ENCODE measurements at places on chromosomes 6 and 20.

DNA sequence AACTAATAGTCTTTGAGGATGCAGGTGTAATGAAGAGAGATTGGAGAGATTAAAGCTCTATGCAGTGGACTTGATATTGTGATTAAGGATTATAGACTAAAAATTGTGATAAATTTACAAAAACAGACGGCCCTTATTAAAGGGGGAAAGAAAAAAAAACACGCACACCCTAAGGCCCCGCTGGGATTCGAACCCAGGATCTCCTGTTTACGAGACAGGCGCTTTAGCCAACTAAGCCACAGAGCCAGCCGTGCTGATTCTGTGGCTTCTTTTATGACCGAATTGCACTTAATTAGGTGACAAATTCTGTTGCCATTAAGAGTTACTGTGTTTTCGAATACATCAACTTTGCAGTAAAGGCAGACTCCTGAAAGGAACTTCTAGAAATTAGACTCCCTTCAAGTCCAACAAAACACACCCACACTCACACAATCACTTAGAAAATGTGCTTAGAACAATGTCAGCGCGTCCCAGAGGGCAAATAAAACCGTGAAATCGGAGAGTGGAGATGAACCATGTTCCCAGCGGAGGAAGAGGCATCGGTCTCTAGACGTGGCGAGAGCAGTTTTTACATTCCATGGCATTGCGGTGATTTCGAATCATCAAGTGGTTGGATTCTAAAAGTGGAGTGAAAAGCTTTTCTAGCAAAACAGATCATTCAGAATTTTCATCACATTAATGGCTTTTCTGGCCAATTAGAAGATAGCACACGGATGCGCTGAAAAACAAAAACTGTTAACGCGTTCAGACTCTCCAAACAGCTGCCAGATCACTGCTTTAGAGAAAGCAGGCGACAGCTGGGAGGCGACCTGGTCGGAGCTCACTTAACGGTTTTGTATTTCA lies 122.6 kb downstream of the GPX5 start:
- DNase-seq, result peak; percentile 81

DNA sequence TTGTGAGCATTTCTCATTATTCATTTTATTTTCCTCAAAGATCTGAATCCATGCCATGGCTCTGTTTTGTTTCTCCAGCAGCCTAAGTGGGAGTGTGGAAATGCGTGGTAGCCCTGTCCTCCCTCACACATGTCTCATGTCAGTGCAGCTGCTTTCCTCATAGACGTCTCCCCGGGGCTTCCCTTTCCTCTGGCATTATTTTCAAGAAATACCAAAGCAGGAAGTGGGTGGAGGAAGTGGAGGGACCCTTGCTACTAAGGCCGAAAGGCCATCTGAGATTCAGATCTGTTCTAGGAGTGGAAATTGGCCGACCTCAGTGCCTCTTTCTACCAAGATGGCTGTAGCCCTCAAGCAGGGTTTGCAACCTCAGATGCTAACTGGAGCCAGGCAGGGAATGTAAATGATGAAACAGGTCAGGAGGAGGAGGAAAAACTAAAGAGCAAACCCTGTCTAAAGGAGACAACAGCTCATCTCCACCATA lies 420.9 kb upstream of the PLCB4 start:
- DNase-seq, result no peak

DNA sequence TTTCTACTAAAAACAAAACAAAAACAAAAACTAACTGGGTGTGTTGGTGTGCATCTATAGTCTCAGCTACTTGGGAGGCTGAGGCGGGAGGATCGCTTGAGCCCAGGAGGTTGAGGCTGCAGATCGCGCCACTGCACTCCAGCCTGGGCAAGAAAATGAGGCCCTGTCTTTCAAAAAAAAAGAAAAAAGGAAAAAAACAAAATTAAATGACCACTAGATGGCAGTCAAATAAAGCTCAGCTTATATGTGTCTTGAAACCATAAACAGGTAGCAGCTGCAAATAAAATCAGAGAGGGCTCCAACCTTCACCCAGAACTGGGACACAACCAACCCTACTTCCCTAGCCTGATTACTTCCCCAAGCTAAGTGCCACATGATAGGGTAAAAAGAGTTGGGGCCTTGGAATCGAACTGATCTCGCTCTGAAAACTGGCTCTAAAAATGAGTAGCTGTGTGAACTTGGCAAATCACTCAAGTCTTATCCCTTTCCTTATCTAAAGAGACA lies 67.1 kb upstream of the ADGRF4 start:
- DNase-seq, result peak; percentile 47

DNA sequence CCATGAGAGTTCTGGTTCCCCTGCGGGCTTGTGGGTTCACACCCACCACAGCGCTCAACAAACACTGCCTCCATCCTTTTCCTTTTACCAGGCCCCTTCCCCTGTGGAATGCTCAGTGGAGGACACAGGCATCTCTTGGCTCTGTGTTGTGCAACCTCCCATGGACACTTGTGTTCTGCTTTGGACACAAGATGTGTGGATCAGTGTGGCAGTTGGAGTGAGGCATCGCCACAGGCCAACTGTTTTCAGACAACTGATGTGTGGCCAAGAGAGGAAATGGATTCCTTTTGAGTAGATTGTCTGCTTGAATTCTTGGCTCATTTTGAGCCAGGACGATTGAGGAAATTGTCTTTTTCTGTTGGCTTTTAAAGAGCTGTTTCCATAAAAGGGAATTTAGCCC lies 26.8 kb downstream of the CST8 start:
- peak; percentile 36 for DNase-seq

GRCh38 chr6:149056777-149057463 lies 260.6 kb upstream of the TAB2 start:
- no peak for DNase-seq

GRCh38 chr6:13466304-13467215 lies 20.8 kb downstream of the GFOD1 start:
- DNase-seq, result no peak

- DNase-seq, result no peak
Observed at GRCh38 chr6:98946266-98946878, 1.4 kb downstream of the FBXL4 start.

GRCh38 chr20:54681869-54682268 lies 206.5 kb downstream of the DOK5 start:
- no peak for DNase-seq

DNA sequence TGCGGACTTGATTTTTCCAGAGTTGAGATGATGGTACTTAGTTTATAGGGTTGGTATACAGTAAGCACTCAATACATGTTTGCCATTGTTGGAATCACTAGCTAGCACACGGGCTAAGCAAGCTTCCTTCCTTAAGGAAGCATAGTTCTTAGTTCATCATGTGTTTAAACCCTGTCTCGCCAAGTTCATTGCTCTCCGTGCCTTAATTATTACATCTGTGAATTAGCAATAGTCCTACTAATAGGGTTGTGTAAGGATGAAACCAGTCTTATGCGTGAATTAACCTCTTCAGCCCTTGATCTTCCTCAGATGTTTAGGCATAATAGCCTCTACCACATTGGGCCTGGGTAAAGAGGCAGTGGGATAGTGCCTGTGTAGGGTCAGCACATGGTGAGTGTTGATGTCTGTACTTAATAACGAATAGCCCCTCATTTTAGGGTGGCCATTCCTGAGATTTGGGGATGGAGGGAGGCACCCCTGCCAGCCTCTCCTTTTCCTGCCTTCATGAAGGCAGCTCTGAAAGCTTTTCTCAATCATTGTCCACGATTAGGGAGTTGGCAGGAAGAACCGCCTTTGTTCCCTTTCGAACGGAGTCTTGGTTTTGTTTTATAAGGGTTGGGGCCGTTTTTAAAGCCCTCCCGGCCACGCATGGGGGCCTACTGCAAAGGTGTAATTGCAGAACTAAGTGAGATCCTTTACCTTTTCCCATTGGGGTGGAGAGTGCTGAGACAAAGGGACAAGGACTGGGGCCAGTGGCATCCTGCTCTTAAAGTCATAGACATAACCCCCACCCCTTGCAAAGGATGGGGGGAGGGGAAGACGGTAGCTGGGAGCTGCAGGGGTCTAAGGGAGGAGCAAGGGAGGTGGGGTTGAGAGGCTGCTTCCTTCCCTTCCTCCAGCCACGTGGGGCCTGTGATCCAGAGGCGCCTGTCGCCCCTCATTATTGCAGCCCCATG lies 2.1 kb downstream of the DNMT3B start:
- no peak for DNase-seq
